ENCODE measurements at places on chromosomes 12 and 14.

- DNase-seq = no peak
Observed at GRCh38 chr12:106110626-106111300, 28.0 kb downstream of the NUAK1 start.

- DNase-seq = no peak
Observed at GRCh38 chr12:117850048-117850447, 118.7 kb downstream of the KSR2 start.

DNA sequence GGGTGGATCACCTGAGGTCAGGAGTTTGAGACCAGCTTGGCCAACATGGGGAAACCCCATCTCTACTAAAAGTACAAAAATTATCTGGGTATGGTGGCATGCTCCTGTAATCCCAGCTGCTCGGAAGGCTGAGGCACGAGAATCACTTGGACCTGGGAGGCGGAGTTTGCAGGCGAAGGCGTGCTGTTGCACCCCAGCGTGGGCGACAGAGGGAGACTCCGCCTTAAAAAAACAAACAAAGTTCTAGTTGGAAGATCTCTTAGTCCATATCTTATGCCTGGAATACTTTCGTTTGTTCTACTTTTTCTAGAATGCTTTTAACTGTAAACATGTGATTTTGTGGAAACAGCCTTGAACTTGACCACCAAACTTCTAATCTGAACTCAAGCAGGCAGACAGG lies 38.7 kb downstream of the PPHLN1 start:
- no peak for DNase-seq

DNA sequence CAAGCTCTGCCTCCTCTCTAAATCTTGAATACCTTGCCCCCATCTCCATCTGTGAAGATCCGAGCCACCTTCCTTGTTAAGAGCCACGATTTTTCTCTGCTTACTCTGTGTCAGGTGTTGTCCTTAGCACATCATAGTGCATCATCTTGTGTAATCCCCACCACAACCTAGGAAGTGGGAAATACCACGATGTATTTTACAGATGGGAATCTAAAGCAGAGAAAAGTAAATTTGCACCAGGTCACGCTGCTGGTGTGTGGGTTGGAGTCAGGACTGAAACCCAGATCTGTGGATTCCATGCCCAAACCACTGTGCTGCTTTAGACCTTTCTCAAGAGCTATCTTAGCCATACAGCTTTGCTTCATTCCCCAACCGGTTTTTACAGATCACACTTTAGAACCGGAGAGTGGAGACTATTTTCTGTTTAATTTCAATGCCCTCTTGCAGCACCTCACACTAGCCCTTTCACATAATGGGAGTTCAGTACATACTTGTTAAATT lies 94.6 kb downstream of the PPM1A start:
- DNase-seq = no peak

DNA sequence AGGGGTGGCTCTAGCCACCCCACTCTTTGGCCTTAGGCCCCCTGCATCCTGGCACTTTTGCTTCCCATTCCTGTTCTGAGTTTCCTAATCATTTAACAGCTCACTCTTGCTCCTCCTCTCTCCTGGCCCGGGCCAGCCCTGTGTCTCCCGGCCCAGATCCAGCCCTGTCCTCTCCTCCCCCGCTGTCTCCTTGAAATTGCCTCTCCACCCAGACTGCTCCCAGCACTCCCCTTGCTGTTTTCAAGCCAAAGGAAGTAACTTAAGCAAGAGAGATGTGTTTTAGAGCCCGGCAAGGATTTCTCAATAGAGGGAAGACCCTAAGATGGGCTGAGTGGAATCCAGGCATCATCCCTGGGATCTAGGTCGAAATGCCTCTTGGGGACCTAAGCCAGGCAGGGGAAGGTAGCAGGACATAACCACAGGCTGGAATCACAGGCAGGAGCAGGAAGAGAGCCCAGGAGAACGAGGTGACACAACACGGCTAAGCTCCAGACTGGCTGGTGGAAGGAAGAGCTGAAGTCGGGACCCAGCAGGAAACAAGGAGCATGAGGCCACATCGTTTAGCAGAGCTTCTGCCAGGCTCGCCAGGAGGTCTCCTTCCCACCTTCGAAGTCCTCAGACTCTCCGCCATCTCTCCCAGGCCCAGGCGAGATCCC lies 2.0 kb upstream of the LRP1-AS start:
- DNase-seq = no peak

GRCh38 chr14:104433401-104434213 lies 146.0 kb upstream of the C14orf180 start:
- DNase-seq = no peak

GRCh38 chr12:10361622-10362021 lies 28.2 kb downstream of the KLRK1 start:
- no peak for DNase-seq

GRCh38 chr14:104110491-104111209 lies 25.1 kb downstream of the ASPG start:
- DNase-seq = no peak

DNA sequence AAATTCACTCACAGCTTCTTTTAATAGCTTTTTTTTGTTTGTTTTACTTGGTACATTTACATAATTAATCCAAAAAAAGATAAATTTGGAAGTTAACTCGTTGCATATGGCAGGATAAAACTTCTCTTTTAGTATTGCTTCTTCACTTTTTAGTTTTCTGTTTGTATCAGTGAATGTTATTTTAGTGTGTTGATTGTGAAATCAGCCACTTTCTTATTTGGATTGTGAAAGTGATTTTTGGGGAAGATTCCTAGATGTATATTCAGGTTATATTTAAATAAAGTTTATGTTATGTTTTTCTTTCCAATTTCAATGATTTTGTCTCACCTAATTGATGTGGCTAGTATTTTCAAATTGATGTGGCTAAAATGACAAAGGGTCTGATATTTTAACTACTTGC lies 693.9 kb upstream of the MGAT4C start:
- DNase-seq = no peak

- DNase-seq = no peak
Observed at GRCh38 chr12:57781244-57781643, 1.3 kb upstream of the TSFM start.

- DNase-seq = no peak
Observed at GRCh38 chr12:105852496-105852895, 286.3 kb downstream of the NUAK1 start.

- no peak for DNase-seq
Observed at GRCh38 chr12:3974883-3975282, 101.7 kb upstream of the PARP11 start.

DNA sequence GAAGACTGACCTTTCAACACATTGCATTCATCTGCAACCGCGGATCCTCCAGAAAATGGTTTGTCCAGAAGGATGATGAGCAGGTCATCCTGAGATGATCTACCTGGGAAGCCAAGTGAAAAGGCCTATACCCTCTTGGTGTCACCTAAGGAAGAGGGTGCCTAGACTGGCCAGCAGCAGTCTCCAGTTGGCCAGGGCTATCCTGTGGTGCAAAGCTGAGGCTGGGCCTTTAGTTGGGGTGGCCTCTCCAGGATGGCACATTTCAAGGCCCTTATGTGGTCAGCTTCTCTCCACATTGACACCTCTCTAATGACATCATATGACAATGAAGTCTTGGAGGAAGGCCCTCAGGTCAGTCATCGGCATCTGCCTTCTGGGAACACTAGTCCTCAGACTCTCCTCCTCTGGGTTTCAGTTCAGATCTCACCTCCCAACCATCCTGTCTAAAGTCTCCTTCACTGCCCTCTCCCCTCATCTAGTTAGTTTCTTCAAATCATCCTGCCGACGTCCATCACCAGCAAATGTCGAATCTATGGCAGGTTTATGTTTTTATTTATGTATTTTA lies 3.3 kb upstream of the SLC22A17 start:
- no peak for DNase-seq

DNA sequence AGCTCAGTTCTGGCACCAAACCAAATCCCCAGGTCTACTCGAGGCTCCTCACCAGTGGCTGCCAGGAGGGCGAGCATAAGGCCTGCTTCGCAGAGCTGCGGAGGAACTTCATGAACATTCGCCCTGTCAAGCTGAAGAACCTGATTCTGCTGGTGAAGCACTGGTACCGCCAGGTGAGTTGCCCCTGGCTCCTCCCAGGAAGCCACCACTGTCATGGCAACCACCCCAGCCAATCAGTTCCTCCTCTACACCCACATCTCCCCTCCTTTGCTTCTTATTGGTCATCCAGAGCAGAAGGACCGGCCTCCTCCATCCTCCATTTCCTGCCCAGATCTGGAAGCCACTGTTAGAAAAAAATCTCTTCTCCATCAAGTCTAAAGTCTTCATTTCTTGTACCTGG lies 17.2 kb upstream of the OAS2 start:
- DNase-seq = no peak

DNA sequence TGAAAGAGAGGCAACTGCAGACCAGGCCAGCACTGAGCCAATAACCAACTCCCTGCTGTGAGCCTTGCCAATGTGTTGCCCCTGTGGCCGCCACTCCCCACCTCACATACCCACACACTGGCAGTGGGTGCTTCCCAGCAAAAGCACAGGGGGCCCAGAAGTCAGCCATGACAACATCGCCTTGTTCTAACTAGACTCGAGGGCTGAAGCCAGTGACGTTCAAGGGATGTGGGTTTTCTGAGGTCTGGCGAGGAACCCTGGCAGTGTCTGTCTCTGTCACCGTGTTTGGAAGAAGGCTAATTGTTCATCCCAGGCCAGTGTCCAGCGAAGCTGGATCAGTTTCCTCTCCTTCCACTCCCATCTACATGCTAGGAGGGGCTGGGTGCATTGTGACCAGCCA lies 311.8 kb upstream of the AMIGO2 start:
- no peak for DNase-seq

- no peak for DNase-seq
Observed at GRCh38 chr14:64225151-64225757, 68.9 kb downstream of the ESR2 start.

DNA sequence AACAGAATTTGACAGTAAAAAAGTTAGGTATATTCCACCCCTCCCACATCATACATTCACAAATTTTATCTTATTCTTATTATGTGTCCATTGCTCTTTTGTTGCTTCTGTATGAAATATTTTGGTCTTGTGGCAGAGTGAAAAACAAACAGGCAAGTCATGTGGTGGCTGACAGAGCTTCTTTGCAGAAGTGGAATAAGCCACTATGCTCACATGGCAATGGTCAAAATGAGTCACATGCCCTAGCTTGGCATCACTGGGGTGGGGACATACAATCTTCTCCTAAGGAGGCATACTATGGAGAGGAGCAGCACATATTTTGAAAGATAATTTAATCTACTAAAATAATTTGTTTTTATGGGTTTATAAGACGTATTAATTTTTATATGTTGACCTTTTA lies 27.7 kb upstream of the CMA1 start:
- no peak for DNase-seq

GRCh38 chr14:94175011-94175745 lies 1.1 kb downstream of the PPP4R4 start:
- DNase-seq = no peak

GRCh38 chr12:114894076-114894475 lies 210.1 kb upstream of the TBX3 start:
- no peak for DNase-seq

DNA sequence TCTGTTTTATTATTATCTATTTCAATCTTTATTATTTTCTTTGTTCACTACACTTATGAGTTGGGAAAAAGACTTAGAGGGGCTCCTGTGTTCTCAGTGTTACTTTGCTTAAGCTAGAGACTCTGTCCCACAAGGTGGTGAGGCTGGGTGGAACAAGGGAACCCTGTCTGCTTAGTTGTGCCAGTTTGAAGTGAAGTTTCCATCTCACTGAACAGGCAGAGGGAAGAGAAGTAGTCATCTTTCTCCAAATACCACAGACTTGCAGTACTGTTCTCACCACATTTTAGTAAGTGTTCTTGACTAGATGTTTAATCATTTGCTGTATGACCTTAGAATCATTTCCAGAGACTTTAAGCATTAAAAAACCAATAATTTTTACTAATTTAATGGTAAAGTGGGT lies 195.7 kb upstream of the NEDD1 start:
- no peak for DNase-seq

DNA sequence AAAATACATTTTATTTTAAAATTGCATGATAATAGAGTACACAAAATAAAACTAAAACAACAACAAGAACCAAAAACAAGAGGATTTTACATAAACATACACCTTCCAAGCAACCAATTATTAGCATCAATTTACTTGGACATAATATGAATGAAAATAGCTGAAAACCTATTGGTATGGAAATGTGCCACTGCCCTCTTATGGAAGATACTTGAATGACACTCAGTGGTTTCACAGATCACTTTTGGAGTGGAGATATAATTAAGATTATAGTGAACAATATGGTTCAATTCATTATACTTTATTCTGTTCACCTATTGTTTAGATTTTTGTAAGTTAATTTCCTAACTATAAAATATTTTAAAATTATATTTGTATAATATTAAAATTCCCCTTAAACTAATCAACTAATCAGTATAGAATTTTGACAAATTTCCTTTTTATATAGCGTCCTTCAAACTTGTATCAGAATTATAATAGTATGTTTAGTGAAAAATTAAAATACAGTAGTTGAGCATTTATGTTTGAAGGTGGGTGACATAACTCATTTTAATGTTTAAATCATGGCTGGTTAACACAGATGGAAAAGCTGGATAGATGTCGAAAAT lies 70.1 kb downstream of the SLC6A15 start:
- no peak for DNase-seq

- no peak for DNase-seq
Observed at GRCh38 chr12:116771651-116772050, 33.5 kb downstream of the RNFT2 start.

- DNase-seq = no peak
Observed at GRCh38 chr12:113257564-113257963, 36.3 kb downstream of the TPCN1 start.

GRCh38 chr12:16573398-16574077 lies 32.4 kb downstream of the LMO3 start:
- DNase-seq = no peak

GRCh38 chr12:102120564-102120873 lies 536 bp downstream of the PARPBP start:
- DNase-seq = no peak

DNA sequence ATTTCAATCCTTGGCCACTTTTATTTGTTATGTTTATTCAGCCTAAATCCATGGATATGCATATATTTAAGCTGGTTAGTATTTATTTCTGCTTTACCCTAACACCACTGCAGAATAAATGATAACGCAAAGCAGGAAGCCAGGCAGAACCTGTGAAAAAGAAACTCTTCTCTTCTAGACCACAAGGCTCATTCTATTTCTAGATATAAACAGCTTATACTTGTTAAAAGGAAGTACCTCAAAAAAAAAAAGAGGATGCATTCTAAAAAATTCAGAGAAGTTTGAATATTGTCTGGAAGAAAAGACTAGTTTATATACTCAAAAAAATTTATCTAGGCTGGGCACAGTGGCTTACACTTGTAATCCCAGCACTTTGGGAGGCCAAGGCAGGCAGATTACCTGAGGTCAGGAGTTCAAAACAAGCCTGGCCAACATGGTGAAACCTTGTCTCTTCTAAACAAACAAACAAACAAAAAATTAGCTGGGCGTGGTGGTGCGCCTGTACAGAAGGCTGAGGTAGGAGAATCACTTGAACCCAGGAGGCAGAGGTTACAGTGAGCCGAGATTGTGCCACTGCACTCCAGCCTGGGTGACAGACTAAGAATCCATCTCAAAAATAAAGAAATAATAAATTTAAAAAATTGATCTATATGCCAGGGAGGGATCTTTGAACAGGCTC lies 55.8 kb downstream of the GALNT4 start:
- DNase-seq = no peak

All from cortex of kidney (tissue), 1 donor.